ENCODE measurements at places on chromosomes 1 and 21.

GRCh38 chr21:14926186-14926585 lies 138.6 kb downstream of the NRIP1 start:
- no peak for DNase-seq

GRCh38 chr1:184954232-184954995 lies 19.9 kb downstream of the NIBAN1 start:
- no peak for DNase-seq

GRCh38 chr1:37267111-37267835 lies 207.1 kb upstream of the ZC3H12A start:
- DNase-seq, result no peak

- DNase-seq, result no peak
These were observed 68.3 kb upstream of the KIF26B start for GRCh38 chr1:245086389-245086969.

GRCh38 chr1:109466452-109467300 lies at the start of gene SYPL2:
Gene SYPL2, plus strand, starts transcription at chr1:109466546. Its CDS starts 298 bp downstream, at chr1:109466844.
- DNase-seq, result no peak

- peak; percentile 29 for DNase-seq
These were observed 64.8 kb upstream of the WNT4 start for GRCh38 chr1:22207511-22208267.

DNA sequence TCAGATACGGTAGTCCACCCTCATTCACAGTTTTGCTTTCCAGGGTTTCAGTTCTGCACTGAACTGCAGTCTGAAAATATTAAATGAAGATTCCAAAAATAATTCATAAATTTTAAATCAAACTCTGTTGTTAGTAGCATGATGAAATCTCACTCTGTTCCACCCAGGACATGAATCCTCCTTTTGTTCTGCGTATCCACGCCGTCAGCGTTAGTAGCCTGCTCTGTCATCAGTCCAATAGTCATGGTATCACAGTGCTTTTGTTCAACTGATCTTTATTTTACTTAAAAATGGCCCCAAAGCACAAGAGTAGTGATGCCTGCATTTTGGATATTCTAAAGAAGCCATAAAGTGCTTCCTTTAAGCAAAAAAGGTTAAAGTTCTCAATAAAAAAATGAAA lies 23.9 kb downstream of the CHD1L start:
- no peak for DNase-seq

- DNase-seq, result no peak
These were observed 12.7 kb downstream of the SLC37A1 start for GRCh38 chr21:42526379-42526727.

DNA sequence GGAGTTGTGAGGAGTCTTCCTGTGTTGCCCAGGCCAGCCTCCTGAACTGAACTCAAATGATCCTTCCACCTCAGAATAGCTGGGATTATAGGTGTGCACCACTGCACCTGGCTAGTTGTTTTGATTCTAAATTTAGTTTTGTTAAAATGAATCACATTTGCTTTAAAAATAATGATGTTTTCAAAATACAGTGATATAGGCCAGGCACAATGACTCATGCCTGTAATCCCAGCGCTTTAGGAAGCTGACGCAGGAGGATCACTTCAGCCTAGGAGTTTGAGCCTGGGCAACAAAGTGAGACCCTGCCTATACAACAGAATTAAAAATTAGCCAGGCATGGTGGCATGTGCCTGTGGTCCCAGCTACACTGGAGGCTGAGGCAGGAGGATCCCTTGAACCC lies 24.3 kb downstream of the RTCA start:
- DNase-seq, result no peak

DNA sequence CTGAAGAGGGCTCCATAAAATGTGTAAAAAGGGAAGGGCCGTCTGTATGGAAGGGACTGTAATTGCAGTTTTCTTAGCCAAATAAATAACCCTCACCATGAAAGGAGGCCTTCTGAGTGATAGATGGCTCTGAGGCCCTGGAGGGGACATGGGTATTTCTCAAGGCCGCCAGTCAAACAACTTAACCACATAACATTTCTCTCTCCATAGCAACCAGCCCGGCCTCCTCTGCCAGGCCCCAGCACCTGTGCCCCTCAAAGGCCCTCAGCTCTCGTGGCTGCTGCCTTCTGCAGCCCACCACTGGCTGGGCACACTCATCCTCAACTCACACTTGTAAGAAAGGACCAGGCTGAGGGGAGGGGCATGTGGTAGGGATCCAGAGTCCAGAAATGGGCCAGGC lies 57.0 kb upstream of the GJB5 start:
- no peak for DNase-seq

DNA sequence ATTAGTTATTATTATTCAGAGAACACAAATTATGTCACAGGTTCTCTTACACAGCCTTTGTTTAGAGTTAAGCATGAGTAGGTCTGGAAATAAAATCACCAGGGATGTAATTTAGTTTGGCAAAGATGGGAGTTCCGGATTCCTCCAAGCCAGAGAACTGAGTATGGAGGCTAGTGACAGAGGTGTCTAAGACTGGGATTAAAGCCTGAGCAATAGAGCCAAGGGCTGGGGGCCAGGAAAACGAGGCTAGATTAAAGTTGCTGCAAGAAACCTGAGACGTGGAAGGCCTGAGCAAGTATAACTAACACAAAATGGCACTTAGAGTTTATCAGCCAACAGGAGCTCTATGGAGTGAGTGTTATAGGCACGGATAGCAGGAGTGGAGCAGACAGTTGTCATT lies 381.6 kb downstream of the SRGAP2C start:
- DNase-seq, result no peak

DNA sequence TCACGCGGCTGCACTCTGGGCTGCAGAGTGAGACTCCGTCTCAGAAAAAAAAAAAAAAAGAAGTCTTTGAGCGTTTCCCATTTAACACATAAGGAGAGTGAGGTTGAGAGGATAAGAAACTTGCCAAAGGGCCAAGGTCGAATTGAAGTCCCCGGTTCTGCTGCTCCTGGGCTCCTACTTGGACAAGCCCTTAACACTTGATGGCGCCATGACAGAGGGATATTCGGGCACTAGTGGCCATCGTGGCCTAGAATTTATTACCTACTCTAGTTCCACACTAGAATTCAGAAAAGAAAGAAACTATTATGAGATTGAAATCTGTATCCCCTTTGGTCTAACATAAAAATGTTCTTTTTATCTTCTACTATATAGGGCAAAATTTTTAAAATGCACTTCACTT lies 65.7 kb upstream of the NEK2 start:
- DNase-seq, result no peak

DNA sequence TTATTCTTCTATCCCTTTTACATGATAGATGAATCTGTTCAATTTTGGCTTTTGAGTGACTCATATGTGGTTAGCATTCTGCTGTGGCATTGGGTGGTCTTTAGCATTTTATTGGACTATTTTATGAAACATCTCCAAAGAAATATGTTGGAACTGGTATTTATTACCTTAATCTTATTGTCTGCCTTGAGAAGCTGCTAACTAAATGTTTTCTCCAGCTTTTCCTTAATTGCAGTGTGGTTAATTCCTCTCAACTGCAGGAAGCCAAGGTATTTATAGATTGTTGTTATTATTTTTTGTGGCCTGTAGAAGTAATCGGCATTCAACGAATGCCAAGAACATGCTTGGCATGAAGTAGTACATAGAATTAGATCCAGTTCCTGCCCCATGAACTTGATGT lies 64.1 kb downstream of the NOS1AP start:
- no peak for DNase-seq

DNA sequence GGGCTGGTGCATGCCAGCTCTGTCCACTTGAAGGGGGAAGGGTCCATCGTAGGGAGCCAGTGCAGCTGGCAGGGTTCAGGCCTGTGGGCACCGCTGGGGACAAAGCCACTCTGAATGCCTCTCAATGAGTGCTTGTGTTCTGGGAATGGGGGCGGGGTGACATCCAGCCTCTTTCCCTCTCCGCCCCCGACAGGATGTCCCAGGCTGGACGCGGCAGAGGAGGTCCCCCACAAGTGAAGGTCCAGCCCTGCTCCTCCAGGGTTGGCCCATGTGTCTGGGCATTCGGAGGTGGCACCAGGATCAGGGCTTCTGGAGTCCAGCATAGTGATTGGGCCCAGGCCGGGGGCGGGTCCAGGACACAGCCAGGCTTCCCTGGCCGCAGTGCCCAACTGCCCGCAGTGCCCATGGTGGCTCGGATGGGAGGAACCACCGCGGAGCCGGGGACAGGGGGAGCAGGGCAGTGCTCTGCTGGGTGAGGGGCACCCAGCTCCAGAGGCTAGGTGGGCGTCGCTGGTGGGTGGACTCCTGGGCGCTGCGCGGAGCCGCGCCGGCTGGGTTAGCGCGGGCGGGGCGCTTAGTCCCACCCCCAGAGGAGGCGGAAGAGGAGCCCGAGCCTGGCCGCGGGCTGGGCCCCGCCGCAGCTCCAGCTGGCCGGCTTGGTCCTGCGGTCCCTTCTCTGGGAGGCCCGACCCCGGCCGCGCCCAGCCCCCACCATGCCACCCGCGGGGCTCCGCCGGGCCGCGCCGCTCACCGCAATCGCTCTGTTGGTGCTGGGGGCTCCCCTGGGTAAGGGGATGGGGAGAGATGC lies at the start of gene SHISA4:
Gene SHISA4 (plus strand): TSS at position 617 of the 808 bp plus-strand sequence. CDS start 97 bp downstream, at position 714.
- no peak for DNase-seq

- DNase-seq, result no peak
These were observed 133.0 kb downstream of the GPR52 start for GRCh38 chr1:174580801-174581200.

- no peak for DNase-seq
These were observed 205.8 kb downstream of the ZNF326 start for GRCh38 chr1:90200646-90201205.

GRCh38 chr1:1106510-1107221 lies 9.2 kb downstream of the C1orf159 start:
- no peak for DNase-seq

DNA sequence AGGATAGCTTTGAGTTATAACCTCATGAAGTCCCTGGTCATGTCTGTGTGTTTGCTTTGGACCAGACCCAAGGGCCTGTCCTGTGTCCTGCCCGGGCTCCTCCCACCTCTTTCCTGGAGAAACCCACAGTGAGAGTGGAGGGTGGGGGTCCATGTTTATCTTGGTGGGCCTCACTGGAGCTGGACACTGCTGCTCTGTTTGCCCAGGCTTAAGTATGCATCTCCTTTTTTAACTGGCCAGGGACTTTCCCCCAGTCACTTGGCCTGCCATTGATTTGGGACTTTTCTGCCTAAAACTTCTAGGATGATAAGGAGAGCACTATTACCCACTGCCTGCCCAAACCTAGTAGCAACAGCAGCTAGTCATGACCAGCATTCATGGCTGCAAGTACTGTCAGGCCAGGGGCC lies 49.8 kb downstream of the DDR2 start:
- DNase-seq, result no peak

DNA sequence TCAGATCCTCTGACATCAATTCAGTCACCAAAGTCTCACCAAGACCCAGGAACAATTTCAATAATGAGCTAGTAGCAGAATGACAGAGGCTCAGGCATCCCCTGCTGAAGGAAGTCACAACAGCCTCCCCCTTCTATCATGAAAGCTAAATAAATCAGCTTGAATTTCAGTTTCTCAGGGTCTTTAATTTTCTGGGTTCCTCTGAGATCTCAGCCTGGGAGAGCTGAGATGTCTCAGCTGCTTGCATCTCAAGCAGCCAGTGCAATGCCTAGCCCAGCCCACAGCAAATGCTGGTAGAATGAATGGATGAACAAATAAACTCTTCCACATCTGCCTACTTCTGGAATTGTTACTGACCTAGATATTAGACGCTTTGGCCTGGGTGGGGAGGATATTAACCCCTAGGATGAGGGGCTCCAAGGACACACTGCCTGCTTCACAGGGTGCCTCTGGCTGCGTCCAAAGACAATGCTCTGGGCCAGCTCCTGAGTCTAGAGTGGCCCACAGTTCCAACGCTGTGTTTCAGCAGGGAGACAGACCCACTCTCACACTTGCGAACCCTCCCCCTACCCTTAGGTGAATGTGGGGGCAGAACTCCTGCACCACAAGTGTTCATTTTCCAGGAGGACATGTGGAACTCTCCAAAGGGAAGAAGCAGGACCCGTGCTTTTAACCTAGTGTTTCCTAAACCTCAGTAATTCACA lies 11.2 kb upstream of the LORICRIN start:
- no peak for DNase-seq

GRCh38 chr1:109280862-109281261 lies 2.1 kb downstream of the PSRC1 start:
- no peak for DNase-seq

DNA sequence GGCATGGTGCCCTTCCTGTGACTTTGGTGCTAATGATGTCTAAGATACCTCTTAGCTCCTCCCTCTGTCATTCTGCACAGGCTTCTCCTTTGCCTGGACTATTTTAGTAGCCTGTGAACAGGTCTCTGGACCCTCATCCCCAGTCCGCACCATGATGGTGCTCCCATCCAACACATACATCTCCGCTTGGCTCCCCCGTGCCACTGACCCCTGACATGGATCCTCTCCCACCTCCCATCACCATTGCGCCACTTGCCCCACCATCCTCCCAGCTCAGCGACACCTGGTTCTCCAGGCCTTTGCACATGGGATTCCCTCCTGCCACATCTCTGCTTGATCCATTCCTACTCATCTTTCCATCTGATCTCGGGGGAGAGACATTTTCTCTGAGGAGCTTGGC lies 33.9 kb downstream of the RUNX3 start:
- DNase-seq, result no peak

- DNase-seq, result no peak
These were observed 15.2 kb downstream of the TINAGL1 start for GRCh38 chr1:31591425-31592093.
